Immature natural killer cell (primary cell): ENCODE measurements at places on chromosomes 5 and 9.
A peak's percentile ranks its signal among the peaks of the same experiment; 100 is the strongest.

- DNase-seq: no peak
Observed at GRCh38 chr5:172788771-172789686, 18.0 kb upstream of the DUSP1 start.

- no peak for DNase-seq
Observed at GRCh38 chr5:55919625-55920024, 68.5 kb downstream of the IL31RA start.

GRCh38 chr5:35024911-35025510 is 22.7 kb downstream of the AGXT2 start:
- DNase-seq: no peak

DNA sequence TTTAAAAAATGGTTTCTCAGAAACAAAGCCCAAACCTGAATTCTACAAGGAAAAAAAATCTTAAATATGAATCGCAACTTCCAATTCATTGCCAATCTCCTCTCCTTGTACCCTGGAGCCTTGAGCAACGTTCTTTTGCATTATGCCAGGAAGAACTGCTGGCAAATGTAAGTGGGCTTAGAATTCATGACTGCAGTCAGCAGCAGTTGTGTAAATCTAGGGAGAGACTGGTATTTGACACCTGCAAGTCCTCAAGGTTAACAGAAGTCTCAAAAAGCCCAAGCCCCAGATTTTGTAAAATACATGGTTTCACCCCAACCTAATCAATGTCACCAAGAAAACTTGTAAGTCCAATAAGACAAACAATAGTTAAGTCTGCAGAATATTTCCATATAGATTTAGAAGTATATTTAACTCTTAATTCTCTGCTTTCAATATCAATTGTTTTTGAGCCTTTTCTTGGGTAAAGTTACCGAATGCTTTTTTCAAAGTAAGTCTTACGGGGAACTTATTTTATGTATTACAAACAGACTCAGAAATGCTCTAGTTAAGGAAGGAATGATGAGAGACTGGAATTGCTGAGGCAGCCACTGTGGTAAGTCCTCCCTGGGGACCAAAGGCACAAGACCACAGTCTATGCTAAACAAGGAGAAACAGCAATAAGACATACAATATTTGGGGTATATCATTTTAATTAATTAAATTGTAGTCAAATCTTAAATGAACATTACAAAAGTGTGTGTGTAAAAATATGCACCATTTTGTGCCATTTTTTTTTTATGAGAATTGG is 31.3 kb downstream of the ELL2 start:
- DNase-seq: no peak

DNA sequence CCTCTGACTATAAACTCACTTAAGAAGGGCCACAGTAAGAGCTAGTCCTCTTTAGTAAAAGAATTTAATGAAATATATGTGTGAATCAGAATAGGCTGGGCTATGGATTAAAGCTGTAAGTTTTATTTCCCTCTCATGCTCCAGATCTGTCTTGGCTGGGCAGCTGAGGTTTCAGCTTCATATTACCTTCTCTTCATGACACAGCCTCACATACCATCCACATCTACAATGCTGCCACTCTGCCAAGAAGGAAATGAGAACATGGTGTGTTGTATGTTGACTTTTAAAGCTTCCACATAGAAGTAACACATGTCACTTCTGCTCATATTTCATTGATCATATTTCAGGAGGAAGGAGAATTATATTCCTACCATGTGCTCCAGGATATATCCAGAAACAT is 776.0 kb upstream of the ACO1 start:
- no peak for DNase-seq

GRCh38 chr9:70065572-70065971 is 21.9 kb downstream of the MAMDC2 start:
- no peak for DNase-seq

DNA sequence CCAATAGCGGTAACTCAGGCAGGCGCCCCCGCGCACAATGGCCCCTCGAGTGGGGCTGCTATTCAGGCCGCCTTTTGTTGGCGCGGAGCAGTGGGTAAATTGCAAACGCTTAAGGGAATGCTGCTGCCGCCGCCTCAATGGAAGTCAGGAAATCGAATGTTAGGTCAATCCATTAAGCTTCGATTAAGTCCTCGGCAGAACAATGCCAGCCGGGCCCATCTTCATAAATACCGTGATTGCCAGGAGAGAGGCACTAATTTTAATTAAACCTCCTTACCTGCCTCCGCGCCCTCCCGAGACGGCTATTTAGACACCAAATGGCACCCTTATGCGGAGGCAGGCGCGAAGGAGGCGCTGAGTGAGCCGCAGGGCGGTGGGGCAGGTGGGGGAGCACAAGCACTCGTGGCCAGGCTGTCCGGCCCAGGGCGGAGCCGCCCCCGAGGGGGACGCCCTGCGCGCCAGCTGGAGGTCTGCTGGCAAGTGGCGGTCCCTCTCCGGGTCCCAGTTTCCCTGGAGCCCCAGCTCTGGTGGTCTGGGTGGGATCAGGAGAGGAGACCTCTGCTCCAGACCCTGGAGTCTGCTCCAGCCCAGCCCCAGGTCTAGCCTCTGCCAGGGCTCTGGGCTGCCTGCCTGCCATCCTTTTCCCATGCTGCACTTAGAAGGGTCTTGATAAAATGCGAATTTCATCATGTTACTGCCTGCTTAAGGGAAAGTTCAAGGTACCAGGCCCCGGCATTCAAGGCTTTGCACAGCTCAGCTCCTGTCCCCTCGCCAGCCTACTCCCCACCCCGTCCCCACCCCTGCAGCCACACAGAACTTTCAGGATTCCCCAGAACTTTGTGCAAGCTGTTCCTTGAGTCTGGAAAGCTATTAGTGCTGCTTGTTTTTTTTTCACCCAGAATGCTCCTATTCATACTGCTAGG is 19.7 kb downstream of the NR5A1 start:
- no peak for DNase-seq

DNA sequence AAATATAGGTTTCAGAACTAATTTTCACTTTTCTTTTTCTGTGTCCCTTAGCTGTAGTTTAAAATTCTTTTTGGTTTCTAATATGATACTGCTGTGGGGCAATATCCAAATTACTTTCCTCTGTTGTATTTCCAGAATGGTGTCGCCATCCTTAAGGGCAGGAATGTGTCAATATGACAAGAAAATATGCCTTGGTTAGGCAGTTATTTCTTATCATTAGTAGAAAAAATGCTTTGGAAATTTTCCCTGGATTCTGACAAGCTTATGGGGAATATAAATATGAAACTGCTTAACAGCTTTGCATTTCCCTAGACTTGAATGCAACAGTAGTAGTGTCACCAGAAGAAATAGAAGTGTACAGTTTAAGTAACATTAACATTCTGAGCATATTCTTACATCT is 29.4 kb downstream of the ANKRD34B start:
- DNase-seq: no peak

DNA sequence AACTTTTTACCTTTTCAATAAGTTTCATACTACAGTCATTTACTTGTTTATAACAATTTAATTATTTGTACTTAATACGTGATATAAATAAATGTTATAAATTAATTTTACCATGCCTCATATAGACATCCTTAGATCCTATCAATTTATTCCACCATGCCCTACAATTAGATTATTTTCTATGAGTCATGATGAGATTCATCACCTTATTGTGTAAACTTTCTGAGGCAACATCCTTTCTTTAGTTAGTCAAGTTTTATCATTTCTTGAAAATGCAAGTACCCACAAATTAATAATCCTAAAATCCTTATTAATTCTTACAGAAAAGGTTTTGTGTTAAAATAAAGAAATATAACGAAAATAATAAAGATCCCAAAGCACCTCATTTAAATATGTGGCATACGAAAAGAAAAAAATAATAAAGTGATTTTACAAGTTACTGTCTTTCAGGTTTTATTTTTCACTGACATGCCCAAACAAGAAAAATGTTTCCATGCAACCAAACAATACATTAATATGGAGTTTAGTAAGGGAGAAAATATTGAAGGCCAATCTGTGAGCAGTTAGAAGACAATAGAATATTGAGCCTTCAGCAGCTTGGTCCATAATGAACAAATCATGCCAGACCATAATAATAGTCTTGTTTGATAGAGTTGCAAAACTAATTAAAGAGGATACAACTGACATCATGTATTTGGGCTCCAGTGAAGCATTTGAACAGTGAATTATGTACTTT is 188.7 kb upstream of the MRPS30 start:
- DNase-seq: no peak

- DNase-seq: no peak
Observed at GRCh38 chr5:17918373-17919104, 284.3 kb downstream of the TAF11L14 start.

DNA sequence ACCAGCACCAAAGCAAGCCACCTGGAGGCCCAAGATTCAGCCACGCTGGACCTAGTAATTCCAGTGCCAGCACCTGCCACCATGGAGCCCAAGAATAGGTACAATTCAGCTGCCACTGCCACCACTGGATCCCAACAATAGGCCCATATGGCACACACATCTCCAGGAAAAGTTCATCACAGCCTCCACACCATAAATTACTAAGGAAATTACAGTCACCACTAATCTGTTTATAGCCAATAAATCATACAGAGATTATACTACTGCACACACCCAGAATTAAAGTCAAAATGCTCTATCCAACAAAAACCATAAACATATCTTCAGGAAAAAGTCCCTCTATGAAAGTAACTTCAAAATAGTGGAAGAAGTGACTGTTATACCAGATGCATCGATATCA is 242.8 kb downstream of the SPATA31D1 start:
- DNase-seq: no peak

DNA sequence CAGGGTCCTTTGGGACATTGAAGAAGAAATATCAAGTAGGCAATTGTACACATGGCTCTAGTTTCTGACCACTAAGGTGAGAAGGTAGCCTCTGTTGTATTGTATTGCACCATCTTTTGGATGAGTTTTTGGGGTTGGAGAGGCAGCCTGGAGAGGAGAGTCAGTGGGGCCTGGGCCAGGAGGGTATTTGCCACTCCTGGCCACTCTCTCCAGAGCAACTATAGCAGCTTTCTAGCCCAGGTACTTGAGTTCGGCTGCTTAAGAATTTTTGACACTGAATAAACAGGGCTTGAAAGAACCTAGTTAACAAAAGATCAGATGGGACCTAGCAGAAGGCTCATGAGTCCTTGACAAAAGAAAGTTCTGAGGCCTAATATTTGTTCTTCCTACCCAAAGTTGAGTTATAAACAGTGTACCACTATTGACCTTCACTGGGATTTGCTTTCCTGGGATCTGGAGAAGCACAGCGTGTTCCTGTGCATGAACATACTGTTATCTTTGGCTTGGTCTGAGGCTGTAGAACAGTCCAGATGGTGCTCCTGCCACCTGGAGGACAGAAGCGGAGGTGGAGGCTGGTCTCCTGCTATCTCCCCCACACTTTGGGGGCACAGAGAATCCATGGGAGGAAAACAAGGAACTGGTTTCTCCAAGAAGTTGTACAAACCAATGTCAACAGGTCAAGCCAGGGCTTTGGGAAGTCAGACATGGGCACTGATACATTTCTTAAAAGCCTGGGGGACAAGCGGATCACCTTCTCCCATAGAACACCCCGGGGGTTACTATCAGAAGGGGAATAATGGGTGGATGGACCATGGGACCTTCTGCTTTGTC is 110.4 kb upstream of the LIFR start:
- DNase-seq: no peak

- no peak for DNase-seq
Observed at GRCh38 chr5:138981131-138981530, 106.0 kb upstream of the LRRTM2 start.

GRCh38 chr9:110538647-110539041 is 40.9 kb downstream of the SVEP1 start:
- DNase-seq: no peak

GRCh38 chr5:133827830-133828229 is 140.6 kb downstream of the C5orf15 start:
- no peak for DNase-seq

DNA sequence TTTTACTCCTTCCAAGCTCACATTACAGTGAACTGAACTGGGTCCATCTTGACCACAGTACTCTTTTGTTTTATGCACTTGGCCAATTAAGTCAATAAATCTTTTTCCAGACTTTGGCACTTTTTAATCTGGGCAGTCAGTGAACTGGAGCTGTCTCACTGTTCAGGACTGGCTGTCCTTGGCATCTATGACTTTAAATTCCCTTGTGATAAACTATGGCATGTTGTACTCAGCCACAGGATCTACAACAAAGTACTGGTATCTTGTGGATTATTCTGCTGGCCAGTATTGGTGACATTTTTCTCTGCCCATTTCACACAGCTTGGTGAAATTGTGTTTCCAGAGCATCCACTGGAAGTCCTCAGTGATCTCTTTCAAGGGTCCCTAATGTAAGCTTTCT is 1144.8 kb upstream of the SEMA6A start:
- no peak for DNase-seq

GRCh38 chr5:61295365-61295764 is 36.7 kb upstream of the ZSWIM6 start:
- DNase-seq: no peak

DNA sequence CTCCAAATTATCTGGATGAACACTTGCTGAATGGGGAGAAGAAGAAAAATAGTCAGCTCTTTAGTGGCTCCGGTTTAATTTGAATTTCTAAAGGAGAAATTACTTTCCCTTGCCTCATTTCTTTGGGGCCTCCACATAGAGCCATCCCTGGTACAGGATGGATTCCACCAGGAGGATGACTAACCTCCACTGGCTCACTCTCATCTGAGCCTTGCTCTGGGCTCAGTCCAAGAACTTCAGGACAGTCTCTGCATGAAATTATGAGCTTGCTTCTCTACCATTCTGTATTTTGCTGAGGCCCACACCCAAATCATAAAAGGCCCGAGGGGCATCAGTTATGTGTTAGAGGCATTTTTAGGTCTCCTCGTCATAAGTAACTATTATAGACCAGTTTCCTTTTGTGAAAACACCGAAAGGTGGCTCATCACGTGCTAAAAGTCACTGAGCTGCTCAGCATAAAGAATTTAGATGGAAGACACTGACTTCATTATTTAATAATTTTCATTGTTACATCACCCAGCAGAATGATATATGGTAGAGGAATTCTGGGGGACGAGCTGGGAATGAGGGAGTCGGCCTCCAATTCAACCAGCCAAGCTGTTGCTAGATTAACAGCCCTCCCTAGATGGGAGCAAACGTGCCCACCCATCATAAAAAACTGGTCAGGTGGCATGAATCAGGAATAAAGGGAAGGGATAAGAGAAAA is 222.1 kb downstream of the TARS1 start:
- DNase-seq: no peak

DNA sequence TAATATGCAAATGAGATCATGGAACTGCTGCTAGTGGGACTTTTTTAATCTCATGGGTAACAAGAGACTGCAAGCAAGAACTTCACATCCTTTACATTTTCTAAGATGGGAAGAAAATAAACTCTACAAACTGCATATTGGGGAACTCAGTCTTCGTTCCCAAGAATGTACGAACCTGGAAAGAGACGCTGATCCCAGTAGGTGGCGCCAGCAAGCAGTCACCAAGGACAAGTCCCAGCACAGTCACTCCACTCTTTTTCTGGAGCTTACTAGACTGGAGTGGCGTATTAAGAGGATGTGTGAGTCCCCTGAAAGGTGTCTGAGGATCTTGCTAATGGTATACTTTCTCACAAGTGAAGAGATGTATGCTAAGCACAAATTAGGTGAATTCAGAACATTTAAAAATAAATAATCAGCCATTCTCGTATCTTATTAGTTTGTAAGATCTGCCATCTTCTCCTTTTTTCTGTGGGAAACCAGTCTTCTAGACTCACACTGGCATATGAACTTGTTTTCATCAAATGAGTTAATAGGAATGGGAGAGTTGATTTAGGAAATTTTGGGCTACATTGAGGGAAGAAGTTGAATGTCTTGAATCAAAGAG is 16.0 kb upstream of the PUM3 start:
- peak; percentile 14 for DNase-seq
